ENCODE measurements at places on chromosomes 7 and 10.

GRCh38 chr10:115091161-115091560, 2.0 kb upstream of the ATRNL1 start:
- DNase-seq, result no peak

GRCh38 chr7:49937608-49938007, 155.4 kb downstream of the ZPBP start:
- DNase-seq, result no peak

DNA sequence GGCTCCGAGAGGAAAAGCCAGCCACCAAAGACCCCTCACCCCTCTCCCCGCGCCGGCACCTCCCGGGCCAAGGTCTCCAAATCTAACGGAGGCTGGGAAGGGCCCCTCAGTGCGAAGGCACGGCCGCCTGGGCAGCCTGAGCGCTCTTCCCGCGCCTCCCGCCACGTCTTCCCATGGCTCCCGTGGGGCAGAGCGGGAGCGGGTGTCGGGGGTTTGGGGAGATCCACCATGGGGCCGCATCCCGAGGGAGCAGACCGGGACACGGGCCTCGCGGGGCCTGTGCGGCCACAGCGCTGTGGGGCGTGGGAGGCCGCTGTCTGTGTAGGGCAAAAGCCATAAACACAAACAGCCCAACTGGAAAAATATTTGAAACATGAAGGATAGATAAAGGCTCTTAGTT, 22.4 kb downstream of the GPER1 start:
- no peak for DNase-seq

GRCh38 chr7:71482284-71482683, 350.3 kb downstream of the GALNT17 start:
- no peak for DNase-seq

DNA sequence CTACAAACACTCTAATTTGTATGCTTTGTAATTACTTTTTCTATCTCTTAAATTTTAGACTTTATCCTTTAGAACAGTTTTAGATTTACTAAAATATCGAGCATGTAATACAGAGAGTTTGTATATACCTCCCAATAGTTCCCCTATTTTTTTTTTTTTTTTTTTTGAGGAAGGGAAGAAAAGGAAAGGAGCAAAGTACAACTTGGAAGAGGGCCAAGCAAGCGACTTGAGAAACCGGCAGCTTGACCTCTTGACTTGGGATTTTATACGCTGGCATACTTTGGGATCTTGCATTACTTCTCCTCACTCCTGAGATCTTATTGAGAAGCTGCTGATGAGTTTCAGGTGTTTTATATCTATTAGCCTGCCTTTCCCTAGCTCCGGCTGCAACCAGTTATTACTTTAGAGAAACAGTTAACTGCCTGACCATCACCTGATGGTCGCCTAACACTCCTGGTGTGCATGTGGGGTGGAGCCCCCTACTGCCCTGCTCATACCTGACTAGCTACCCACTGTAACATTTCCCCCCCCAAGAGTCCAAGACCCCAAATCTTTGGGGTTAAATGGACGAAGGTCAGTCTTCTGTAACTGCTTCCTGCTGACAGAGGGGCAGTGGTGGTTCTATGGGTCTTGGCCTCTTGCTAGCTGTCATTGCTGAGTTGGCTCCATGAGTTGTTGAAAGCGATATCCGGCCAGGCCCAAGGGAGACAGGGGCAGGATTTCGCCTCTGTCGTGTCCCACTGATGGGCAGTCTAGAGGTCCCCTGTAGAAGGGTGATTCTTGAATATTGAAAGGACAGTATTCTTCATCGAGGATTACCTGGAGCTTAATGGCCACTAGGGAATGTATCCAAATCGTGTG, 28.5 kb downstream of the MKLN1 start:
- no peak for DNase-seq

- DNase-seq, result no peak
These were observed 21.4 kb downstream of the TMEM196 start for GRCh38 chr7:19752020-19752419.

GRCh38 chr7:158473221-158473620, 114.4 kb downstream of the PTPRN2 start:
- DNase-seq, result no peak

DNA sequence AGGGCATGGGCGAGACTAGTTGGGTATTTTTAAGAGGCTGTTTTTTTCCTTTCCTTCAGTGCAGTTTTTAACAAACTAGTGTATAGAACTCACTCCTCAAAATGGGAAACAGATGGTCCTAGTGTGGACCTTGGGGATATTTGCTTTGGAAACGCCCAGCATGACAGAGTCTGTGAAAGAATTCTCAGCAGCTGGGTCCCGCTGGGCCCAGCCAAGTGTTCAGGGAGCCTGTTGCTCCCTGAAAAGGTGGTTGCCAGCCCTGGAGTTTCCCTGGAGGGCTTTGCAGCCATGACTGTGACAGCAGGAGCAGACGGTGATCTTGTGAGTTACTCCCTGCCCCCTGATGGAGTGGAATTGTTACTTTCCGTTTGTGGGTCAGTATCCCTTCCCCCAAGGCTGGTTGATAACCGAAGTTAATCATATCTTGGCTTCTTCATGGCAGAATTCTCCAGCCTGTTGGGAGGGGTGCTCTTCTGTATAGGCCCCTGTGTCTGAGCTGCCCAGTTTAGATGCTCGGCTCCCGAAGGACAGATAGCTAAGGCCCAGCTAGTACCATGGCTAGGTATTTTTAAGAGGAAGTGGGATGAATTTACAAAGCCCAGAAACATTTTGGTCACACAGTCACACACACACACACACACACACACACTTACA, 278.6 kb upstream of the HABP2 start:
- no peak for DNase-seq

- no peak for DNase-seq
These were observed 68.7 kb downstream of the CAMK1D start for GRCh38 chr10:12418000-12418399.

DNA sequence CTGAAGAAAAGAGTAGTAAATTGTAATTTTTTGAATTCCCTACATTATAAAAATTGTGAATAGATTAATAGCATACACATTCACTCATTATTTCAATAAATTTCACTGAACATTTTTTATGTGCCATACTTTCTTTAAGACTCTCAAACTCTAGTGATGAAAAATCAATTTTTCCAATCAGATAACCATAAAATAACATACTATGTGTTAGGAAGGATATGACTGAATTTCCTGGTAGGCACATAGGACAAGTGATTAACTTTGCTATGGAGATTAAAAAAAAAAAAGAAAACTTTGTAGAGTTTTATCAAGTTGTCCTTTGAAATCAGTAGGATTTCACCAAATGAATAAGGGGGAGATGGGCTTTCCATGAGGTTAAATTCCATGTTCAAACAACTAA, 1597.3 kb upstream of the LRRTM3 start:
- DNase-seq, result no peak

- no peak for DNase-seq
These were observed 46.1 kb upstream of the MTPN start for GRCh38 chr7:136023134-136023869.

DNA sequence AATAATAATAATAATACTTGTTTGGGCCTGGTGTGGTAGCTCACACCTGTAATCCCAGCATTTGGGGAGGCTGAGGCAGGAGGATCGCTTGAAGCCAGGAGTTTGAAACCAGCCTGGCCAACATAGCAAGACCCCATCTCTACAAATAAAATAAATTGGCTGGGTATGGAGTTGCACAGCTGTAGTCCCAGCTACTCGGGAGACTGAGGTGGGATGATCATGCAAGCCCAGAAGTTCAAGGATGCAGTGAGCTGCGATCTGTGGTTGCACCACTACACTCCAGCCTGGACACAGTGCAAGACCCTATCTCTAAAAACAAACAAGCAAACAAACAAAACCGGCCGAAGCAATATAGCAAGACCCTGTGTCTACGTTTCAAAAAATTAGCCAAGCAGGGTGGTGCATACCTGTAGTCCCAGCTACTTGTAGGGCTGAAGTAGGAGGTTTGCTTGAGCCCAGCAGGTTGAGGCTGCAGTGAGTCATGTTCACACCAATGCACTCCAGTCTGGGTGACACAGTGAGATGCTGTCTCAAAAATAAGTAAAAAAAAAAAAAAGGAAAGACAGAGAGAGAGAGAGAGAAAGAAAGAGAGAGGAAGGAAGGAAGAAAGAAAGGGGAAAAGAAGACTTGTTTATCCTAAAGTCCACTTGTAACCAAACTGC, 85.6 kb upstream of the KDM7A start:
- no peak for DNase-seq

- peak; percentile 45 for DNase-seq
These were observed 443.3 kb downstream of the GFRA1 start for GRCh38 chr10:115829521-115830205.

DNA sequence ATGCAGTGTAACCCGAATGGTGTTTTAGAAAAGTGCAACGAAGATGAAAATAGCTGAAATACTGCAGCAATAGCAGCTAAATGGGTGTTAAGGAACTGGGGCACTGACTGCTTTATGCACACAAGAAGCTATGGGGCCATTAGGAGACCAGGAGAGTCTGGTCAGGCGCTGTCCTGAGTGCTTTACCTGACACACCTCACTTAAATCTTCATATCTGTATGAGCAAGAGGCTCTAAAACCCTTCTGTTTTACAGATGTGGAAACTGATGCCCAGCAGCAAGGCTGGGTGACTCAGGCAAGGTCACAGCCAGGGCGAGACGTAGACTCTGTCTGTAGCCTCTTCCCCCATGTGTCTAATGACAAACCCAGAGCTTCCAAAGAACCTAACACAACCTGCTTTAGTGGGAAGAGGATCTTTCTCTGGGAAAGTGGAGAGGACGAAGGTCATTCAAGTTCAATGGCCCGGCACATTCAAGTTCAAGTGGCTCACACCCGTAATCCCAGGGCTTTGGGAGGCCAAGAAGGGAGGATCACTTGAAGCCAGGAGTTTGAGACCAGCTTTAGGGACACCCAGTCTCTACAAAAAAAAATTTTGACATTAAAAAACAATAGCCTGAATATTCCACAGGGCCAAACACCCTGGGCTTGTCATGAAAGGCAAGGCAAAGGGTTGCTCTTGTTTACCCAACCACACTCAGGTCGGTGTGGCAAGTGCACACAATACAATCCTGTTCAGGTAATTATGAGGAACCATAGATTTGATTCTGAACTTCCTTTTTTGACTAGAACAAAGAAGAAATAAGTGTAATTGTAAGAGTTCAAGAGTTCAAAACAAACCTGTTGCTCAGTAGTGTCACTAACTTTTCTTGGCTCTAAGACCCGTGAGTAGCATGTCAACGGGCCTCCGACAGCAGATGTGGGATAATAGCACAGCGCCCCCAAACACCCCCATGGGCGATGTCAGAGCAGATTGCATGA, 53.7 kb upstream of the KLF6 start:
- DNase-seq, result no peak

GRCh38 chr10:107159871-107160270, 4.6 kb downstream of the SORCS1 start:
- DNase-seq, result no peak

DNA sequence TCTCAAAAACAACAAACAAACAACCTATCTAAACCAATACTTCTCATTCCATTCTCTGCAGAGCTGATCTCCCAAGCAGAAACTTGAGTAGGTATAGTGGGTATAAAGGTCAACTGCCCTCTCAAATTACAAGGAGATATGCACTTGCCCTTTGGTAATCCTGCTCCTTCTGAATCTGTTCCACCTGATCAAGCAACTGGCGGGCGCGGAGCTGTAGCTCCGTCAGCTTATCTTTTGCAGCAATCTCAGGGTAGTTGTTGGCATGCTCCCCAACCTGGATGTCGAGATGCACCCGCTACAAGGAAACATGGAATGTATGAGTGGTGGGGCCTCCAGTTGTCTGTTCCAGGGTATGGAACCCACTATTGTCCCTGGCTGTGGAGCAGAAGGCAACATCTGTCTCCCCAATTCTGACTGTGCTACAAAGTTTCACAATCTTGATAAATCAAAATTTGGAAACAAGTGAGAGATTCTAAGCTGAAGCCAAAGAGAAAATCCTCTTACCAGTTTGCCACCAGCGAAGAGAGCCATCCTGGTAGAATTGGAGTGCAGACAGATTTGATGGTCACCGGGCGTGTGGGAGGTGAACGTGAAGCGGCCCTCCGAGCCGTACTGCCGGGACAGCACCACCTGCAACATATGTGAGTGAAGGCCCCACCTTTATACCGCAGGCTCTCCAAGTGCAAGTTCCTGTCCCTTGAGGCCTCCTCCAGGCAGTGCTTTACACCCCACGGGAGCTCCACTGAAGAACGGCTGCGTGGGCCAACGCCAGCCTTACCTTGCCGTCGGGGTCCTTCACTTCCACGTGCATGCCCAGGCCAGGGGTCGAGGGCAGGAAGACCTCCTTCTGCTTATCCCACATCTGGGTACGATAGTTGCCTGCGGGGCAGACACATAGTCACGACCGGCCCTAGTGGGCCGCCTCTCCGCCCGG, 819 bp downstream of the TMED4 start:
- DNase-seq, result peak; percentile 37

GRCh38 chr7:41475801-41476459, 227.0 kb downstream of the INHBA start:
- no peak for DNase-seq

GRCh38 chr10:129935867-129936152, 28.3 kb downstream of the EBF3 start:
- no peak for DNase-seq

GRCh38 chr7:40836218-40836617, 701.4 kb downstream of the SUGCT start:
- DNase-seq, result no peak

DNA sequence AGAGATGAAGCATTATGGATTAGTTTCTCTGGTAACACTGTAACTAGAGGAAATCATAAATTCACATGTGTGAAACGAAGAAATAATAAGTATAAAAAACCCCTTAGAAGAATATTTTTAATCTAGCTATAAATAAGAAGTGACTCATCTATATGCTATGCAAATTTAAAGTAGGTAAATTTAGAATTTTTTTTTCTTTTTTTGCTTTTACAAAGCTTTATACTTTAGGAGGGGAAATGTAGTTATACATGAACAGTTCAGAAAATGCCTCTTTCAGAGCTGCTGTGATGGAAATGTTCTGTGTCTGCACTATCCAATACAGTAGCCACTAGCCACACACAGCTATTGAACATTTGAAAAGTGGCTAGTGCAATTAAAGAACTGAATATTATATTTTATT, 87.3 kb downstream of the REEP3 start:
- no peak for DNase-seq

DNA sequence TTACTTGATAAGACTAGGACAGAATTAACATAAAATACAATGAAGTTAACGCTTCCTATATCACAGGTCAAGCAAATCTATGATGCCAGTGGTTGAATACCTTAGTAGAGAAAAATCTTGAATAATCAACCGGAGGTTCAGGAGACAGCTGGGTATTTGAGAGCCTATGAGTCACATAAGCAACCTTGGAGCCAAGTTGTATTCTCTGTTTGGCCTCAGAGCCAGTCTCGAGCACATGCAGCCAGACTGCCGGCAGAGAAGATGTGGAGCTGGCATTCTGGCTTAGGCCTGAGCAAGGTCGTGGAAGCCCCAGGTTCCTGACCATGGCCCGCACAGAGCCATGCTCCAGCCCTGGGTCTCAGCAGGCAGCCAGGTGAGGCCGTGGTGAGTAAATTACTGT, 90.3 kb downstream of the FAM204A start:
- DNase-seq, result peak; percentile 57

GRCh38 chr10:80410578-80411145, 2.3 kb downstream of the PRXL2A start:
- DNase-seq, result no peak

DNA sequence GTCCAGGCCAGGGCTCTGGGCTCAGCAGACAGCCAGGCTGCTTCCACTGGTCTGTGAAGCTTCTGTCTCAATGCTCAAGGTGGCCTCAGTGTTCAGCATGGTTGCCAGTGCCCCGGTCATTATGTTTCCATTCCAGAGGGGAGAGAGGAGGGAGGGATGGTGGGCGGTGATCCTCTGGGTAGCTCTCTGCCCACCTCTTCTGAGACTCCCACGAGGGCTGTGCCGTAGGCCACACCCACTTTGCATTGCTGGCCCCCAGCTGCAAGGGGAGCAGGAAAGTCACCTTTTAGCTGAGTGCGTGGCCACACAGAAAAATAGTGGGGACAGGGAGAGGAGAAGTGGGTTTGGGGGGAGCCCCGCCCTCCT, 42.5 kb downstream of the FOXK1 start:
- peak; percentile 47 for DNase-seq

Data from myocyte (in vitro differentiated cells).